ENCODE measurements at places on chromosomes 7 and 10. TPM values are rescaled to one million over a fixed set of nuclear protein-coding genes. Genes with fewer than 3 reads are reported as not detected.
A peak's percentile ranks its signal among the peaks of the same experiment; 100 is the strongest.

DNA sequence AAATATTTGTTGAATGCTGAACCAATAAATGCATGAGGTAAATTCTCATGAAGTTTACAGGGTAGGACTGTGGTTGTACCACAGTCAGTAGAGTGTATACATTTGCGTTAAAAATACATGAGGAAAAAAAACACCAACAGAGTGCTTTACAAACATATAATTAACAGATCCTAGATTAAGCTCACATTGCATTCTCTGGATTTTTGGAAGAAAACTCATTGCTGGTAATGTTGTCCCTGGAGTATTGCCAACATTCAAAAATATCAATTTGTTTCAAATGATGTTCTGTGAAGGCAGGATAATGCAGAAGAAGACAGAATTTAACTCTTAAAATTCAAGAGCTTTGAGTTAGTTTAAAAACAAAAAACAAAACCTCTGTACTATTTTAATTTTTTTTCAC, 95.5 kb downstream of the MBL2 start:
- no peaks in the 10 kb centered on the region for H3K27me3 ChIP-seq
- H3K4me3 ChIP-seq = no peak overlapping the region
- no peaks in the 10 kb centered on the region for H3K36me3 ChIP-seq
- no peak overlapping the region for H3K27ac ChIP-seq
- no peak for DNase-seq

DNA sequence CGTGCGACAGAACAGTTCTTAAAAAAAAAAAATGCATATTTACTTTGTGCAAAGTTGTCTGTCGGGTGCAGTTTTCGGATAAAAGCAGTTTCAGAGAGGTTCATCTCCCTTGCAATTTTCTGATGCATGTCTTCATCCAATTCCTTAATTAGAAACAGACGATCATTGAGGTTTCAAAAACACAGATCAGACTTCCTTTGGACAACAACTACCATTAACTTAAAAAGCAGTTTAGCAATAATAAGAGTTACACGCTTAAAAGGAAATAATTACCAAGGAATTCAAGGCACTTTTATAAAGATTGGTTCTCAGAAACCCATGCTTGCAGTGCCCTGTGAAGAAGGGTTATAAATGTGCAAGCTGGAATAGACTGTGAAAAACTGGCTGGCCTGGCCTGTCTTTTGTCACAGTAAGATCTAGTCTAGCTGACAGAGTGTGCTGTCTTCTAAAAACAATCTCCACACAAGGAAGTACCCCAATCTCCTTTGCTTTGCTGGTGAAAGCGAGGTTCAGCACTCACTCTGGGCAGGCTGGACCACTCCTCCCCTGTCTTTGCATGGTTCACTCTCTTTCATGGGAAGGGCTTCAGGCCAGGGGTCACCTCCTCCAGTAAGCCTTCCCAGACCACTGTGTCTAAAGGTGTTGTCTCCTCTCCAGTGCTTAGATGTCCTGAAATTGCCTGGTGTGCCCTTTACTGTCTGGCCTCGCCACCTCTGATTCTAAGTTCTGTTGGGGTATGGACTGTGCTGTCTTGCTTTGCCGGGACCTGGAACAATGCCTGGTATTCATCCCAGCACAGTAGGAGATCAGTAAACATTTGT, 34.8 kb upstream of the HNRNPH3 start:
- no peaks in the 10 kb centered on the region for H3K4me1 ChIP-seq
- H3K36me3 ChIP-seq = no peaks in the 10 kb centered on the region
- no peak for DNase-seq

GRCh38 chr10:30151581-30152389, 92.4 kb upstream of the JCAD start:
- H3K27me3 ChIP-seq = no peaks in the 10 kb centered on the region
- H3K4me1 ChIP-seq = peaks cover 8% of the 10 kb centered on the region
- no peak overlapping the region for H3K27ac ChIP-seq
- H3K4me3 ChIP-seq = no peak overlapping the region

DNA sequence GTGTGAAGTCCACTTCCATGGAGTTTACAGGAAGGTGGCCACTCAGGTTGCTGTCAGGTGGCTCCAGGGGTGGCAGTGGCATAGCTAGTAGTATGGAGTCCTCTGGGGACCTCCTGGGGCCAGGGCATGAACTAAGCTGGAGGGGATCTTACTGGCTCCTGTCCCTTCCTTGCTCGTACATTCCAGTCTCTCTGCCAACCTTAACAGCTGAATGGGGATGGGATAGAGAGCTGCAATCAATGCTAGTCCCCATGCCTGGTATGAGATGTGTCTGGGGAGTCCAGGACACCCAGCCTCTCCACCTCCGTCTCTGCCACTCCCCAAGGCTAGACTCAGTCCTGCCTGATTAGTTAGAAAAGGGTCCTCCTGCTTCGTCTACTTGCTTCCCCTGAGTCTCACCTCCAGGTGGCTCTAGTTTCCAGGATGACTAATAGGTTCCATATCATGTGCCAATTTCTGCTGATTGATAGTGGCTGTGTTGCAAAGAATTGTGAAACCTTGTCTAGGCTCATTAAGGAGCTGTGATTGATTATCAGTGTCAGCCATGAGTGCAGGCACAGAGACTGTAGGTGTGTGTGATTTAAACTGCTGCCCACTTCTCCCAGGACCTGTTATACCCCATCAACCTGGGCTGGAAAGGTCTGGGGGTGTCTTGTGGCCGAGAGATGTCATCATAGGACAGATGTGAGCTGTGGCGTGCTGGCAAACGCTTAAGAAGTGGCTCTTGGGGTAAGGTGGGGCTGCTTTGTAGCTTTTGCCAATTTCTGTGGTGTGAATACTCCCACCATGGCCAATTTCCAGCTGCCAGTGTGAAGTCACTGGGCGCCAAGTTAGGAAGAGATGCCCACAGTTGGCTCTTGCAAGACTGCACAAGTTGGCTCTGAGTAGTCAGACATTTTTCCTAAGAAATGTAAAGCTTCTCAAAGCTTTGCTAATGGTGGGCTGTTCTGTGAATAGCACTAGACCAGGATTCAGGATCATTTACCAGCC, 59.8 kb downstream of the COL13A1 start:
- peaks cover 26% of the 10 kb centered on the region for H3K4me1 ChIP-seq
- H3K36me3 ChIP-seq = no peaks in the 10 kb centered on the region
- H3K27me3 ChIP-seq = no peaks in the 10 kb centered on the region
- H3K27ac ChIP-seq = peak overlapping the region; percentile 41

DNA sequence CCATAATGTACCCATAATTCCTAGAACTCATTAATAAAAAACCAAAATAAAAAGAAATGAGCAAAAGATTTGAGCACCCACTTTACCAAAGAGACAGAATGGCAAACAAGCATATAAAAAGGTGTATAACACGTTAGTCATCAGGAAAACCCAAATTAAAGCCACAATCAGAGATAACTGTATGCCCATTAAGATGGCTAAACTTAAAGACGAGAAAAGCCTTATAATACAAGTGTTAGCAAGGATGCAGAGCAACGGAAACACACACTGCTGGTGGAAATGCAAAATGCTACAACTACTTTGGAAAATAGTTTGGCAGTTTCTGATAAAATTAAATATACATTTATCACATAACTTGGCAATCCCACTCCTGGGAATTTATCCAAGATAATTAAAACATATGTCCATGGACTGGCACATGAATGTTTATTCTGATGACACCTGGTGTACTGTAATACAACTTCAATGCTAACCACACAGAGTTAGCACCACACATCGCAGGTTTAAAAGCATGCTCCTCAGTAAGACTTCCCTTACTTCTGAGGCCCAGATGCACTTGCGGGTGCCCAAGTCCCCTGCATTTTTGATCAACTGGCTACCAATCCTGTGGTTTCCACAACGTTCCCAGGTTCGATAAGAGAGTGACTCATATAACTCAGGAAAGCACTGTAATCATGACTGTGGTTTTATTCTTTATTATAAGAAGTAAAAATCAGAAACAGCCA, 158.6 kb downstream of the SNX13 start:
- no peaks in the 10 kb centered on the region for H3K36me3 ChIP-seq
- no peaks in the 10 kb centered on the region for H3K27me3 ChIP-seq
- H3K27ac ChIP-seq = no peak overlapping the region
- H3K4me1 ChIP-seq = 0 out of 2 replicates have a peak, but pooled peaks cover 2% of the 10 kb centered on the region
- DNase-seq = peak; percentile 12

DNA sequence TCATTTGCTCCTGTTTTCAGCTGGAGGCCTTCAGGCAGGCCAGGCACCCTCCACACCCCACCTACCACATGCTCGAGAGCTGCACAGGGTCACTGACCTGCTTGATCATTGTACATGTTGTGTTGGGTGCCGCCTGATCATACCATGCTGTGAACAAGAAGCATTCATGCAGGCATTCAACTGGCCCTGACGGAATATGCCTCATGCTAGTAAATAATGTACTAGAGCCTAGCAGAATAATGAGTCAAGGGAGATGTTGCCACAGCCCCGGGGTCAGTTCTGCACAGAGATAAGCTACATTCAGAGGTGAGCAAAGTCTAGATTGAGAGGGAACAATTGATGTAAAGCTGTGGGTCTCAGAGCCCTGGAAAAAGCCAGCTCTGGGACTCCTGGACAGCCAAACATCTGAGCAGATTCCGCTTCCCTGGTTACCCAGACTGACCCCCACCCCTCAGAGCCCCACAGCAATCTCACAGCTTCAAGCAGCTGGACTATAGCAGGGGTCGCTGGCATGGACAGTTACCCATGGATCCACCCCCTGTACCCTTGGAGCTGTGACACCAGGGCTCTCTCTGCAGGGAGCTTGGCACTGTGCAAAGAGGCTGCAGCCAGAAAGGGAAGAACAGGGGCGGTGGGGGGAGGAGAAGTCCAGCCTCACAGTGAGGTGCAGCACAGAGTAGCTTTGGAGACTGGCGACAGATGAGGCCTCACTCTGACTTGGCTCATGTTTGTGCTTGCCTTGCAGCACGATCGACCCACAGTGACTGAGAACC, 86.6 kb downstream of the FRMPD2 start:
- H3K27ac ChIP-seq = no peak overlapping the region
- H3K4me3 ChIP-seq = no peak overlapping the region
- DNase-seq = no peak
- H3K4me1 ChIP-seq = no peaks in the 10 kb centered on the region
- H3K36me3 ChIP-seq = no peaks in the 10 kb centered on the region

GRCh38 chr7:76133164-76133775, 68.4 kb upstream of the SRRM3 start:
- H3K36me3 ChIP-seq = no peaks in the 10 kb centered on the region
- H3K27me3 ChIP-seq = no peaks in the 10 kb centered on the region
- H3K4me3 ChIP-seq = no peak overlapping the region
- H3K27ac ChIP-seq = no peak overlapping the region

- H3K27me3 ChIP-seq = no peaks in the 10 kb centered on the region
- no peak for DNase-seq
- no peaks in the 10 kb centered on the region for H3K36me3 ChIP-seq
- H3K4me1 ChIP-seq = peaks cover 36% of the 10 kb centered on the region
- no peak overlapping the region for H3K27ac ChIP-seq
These were observed 284.3 kb downstream of the PARD3 start for GRCh38 chr10:34530778-34531177.

GRCh38 chr7:68730194-68730593, 868.1 kb upstream of the AUTS2 start:
- H3K4me3 ChIP-seq = no peak overlapping the region
- H3K27me3 ChIP-seq = no peaks in the 10 kb centered on the region

DNA sequence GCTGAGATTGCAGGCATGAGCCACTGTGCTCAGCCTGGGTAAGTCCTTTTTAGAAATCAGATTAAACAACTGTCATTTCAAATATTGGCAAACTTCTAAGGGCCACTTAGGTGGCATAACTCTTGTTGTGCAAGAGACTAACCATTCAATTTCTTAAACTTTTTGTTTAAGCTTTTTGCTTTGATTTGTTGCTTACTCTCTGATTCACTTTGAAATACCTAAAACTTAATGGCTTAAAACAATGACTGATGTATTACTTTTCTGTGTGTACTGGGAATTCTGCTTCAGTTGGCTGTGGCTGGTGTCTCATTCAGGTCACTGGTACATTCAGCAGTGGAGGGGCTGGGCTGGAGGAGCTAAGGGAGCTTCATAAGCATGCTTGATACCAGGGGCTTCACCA, 28.9 kb downstream of the ZNF25 start:
- no peaks in the 10 kb centered on the region for H3K27me3 ChIP-seq
- no peaks in the 10 kb centered on the region for H3K36me3 ChIP-seq
- DNase-seq = no peak
- H3K4me3 ChIP-seq = no peak overlapping the region
- H3K27ac ChIP-seq = no peak overlapping the region

DNA sequence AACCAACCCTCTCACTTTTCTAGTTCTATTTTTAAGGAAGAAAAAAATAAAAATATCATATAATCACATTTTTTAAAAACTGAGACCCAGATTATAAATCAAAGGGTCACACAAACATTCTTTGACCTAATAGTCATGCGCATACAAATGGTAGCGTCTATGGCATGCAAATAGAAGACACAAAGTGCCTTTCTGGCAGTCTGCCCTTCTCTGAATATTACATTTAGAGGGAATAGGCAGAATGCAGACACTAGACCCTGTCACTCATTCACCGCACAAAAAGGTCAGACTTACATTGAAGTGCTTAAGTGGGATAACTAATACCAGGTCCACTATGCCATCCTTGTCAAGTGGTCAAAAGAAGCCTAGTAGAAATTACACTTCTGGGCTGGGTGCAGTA, 26.5 kb upstream of the FHIP2A start:
- no peak overlapping the region for H3K4me3 ChIP-seq
- H3K4me1 ChIP-seq = no peaks in the 10 kb centered on the region
- no peaks in the 10 kb centered on the region for H3K27me3 ChIP-seq

GRCh38 chr7:104642560-104642959, 314.2 kb downstream of the LHFPL3 start:
- no peak overlapping the region for H3K27ac ChIP-seq
- H3K27me3 ChIP-seq = peaks cover 42% of the 10 kb centered on the region
- DNase-seq = no peak
- H3K36me3 ChIP-seq = no peaks in the 10 kb centered on the region

AIMP2 gene
- total RNA-seq = 61.8 TPM

INPP5F gene
- 21.6 TPM for total RNA-seq

SLC26A5 gene
- 0.15 TPM for total RNA-seq
